Activated T-cell treated with anti-CD3 and anti-CD28 coated beads for 4 hours (primary cell): ENCODE measurements at places on chromosomes 11 and 22.
A peak's percentile ranks its signal among the peaks of the same experiment; 100 is the strongest.

DNA sequence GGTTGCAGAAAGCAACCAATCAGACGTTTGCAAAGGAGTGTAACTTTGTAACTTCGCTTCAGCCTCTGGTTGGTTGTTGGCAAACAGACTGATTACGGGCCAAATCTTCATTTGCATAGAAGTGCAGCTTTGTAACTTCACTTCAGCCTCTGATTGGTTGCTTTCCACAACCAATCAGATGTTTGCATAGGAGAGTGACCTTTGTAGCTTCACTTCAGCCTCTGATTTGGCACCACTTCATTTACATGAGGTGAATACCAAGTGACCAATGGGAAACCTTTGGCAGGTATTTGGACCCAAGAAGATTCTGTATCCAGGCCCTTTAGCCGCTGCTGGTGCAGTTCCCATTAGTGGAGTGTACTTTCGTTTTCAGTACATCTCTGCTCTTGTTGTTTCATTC is 16.0 kb downstream of the USP47 start:
- DNase-seq, result no peak

GRCh38 chr11:40178470-40178869 is 1281.0 kb downstream of the LRRC4C start:
- no peak for DNase-seq

DNA sequence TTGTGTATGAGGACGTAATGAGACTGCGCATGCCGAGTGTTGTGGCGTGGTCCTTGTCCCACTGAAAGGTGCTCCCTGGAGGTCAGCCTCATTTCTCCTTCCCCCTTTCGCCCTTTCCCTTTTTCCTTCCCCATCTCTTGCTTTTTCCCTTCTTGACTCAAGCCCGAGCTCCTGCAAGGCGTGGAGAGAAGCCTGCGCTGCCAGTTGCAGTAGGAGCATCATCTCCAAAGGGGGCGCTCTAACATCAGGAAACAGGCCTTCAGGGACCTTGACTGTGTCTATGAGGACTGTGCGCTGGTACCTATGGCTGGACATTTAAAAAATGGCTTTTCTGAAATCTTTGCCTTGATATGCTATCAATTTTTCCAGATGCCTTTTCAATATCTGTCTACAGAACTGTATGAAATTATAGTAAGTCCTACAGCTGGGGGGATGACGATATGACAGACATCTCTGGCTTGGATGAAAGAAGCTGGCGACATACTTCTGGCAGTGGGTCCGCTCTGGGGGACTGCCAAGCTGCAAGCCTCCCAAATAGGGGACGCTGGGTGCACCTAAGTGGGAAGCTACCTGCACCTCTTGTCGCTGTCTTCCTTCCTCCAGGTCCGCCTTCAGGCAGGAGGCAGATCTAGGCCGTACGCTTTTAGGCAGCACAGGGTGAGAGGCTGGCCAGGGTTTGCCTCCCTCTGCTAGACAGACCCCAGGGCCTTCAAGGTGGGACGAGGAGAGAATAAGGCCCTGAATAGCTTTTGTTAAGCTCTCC is 96.5 kb downstream of the NXPE2 start:
- no peak for DNase-seq

DNA sequence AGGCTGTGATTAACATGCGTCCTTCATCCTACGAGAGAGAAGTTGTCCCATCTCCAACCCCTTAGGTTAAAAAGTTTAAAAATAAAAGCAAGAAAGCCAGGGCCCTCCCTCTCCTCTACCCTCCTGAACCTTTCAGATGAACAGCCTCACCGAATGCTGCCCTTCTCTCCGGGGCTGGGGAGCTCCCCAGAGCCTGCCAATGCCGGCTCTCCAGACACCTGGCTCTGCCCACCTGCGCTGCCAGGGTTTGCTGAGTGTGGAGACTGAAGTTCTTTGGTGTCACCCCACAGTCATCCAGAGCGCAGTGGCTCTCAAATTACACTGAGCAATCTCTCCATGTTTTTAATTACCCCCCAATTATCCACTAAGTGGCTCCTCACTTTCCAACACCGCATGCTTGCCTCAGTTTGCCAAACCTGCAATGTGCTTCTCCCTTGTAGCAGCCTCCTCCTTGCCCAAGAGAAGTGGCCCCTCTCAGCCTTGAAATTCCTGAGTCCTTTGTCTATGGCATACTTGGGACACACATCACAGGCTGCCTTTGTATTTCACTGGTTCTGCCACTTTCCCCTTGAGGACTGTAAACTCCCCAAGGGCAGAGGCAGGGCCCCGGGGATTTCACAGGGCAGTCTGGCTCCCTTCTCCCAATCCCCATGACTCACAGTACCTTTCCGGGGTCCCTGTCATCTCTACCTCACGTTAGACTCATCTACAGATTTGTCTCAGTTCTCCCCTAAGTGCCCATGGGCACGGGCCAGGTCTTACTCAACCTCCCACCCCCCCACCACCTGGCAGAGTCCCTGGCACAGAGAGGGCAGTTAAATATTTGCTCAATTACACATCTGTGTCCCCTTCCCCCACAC is 2.0 kb downstream of the MYH9 start:
- DNase-seq, result peak; percentile 67

GRCh38 chr22:19739911-19740449 is 16.6 kb downstream of the GP1BB start:
- no peak for DNase-seq

DNA sequence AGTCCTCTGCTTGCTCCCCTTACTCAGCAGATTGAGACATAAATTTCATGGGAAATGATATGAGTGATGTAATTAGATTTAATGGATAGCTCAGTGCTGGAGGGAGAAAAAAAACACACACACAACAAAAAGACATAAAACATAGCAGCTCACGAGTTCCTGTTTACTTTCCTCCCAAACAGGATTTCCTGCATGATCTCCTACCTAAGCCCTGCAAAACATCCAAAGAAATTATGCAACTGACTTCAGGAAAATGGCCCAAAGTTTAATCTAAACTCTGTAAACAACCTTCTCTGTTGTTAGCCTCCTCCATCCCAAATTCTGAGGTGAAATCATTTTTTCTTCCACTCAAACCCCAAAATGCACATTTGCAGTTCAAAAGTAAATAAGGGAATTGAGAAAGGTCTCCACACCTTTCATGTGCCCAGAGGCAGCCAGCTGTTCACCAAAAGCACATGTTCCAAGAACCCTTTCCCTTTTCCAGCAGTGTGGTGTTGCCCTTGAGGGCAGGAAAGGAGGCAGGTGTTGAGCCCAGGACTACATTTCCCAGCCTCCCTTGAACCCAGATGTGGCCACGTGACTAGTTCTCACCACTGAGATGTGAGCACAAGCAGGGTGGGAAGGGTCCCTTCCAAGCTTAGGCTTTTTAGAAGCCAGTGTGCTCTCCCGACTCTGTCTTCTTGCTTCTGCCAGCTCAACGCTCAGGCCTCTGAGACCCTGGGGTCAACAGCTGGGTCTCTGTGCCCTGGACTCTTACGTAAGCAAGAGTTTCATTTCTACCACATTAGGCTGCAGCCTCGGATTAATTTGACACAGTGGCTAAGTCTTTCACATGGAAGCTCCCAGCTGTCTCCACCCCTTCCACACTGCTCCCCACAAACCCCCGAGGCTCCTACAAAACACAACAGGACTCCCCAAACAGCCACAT is 301.2 kb downstream of the CTTN start:
- DNase-seq, result no peak

DNA sequence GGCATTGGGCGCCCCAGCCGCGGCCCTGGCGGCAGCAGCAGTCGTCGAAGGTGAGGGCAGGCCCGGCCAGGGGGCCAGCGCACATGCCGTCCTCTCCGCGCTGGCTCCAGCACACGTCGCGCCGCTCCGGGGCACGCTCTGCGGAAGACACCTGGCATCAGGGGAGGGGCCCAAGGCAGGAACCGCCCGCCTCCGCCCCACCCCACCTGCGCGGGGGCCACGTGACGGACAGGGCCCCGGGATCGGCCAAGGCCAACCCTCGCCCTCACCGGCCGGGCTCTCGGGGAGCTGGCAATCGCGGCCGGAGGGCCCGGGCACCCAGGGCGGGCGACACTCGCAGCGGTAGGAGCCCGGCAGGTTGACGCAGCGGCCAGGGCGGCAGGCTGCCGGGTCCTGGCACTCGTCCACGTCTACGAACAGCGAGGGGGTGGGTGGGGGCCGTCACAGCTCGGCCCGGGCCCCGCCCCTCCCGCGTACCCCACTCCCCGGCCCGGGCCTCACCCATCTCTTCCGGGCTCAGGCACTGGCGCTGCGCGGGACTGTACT is 14.9 kb downstream of the SCYL1 start:
- no peak for DNase-seq

- no peak for DNase-seq
Observed at GRCh38 chr22:36492109-36492508, 10.7 kb upstream of the TXN2 start.

DNA sequence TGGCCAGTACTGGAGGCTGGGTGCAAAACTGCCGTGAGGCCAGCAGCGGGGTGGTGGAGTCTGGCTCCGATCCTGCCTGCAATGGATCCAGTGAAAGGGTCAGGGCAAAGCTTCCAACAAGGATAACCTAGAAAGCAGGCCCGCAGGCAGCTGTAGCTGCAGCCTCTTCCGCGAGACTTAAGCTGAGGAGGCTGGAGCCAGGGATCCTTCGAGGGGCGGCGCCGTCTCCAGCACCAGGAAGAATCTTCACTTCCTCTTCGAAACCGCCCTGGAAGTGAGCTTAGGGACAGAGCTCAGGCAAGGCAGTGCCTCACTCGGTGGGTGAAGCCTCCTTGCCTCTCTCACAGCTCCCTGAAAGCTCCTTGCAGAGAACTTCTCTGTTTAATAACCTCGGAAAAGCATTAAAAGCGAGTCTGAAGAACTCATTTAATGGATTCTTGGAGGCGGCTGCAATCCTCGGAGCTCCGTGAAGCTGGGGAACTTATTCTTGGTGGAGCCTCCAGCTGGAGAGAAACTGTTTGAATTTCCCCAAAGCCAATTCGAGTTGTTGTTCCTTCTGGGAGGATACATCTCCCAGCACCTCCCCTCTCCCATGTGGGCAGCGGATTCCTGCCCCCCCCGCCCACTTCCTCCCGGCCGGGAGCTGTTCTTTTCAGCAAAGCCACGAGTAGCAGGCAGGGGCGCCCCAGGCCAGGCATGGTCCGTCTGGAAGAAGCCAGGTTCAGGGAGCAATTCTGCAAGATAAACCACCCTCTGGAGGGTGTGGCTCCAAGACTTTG is 169.9 kb downstream of the CTTN start:
- DNase-seq, result no peak

- DNase-seq, result no peak
Observed at GRCh38 chr11:96054870-96055705, 131.2 kb upstream of the MTMR2 start.

- DNase-seq, result no peak
Observed at GRCh38 chr22:40235308-40235707, 57.6 kb downstream of the TNRC6B start.

DNA sequence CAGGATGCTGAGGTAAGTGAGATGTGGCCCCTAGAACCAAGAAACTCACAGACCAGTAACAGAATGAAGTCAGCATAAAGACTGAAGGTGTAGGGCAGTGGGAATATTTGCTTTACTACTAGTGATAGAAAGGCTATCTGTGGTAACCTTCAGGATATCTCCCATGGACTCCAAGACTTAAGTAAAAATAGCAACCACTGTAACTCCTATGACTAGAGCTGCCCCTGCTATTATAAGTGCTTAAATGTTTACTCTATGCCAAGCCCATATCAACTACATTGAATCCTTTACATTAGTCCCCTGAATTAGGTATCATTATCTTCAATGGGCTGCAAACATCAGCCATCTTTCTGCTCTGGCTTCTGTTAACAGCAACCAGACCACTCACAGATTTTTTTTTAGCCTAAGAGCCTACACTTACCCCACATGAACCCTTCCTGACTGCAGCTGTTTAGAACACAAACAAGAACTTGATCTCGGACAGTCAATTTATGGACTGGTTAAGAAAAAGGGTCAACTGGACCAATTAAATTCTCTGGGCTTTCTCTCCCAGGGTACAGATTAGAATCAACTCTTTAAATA is 335.1 kb upstream of the API5 start:
- no peak for DNase-seq

DNA sequence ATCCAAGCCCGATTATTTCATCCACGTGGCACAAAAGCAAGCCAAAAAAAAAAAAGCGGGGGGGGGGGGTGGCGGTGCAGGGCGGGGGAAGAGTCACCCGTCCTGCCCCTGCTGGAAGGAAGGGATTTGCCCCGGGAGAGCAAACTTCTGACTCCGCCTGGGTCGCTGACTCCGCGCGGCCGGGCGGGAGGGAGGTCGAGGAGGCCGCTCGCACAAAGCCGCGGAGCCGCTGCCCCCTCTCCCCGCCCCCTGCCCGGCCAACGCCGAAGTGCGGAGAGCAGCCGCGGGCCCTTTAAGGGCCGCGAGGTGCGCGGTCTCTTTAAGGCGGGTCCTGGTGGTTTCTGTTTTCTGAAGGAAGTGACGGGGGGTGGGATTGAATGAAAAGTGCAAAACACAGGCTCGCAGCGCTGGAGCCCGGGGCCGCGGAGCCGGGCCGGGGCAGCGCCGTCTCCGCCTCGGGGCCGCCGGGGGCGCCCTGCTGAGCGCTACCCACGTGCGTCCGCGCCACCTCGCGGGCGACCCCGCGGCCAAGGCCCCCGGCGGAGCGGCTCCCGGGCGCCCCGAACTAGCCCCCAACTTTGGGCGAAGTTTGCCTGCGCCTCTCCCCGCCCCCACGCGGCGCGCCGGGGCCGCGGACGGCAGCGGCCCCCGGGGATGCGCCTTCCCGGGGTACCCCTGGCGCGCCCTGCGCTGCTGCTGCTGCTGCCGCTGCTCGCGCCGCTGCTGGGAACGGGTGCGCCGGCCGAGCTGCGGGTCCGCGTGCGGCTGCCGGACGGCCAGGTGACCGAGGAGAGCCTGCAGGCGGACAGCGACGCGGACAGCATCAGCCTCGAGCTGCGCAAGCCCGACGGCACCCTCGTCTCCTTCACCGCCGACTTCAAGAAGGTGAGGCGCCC is at the start of gene OAF:
OAF (plus strand) TSS at position 407 of the 896 bp plus-strand sequence; CDS start at position 655, 248 bp downstream.
- peak; percentile 27 for DNase-seq

GRCh38 chr11:1837171-1838076 is 1.4 kb upstream of the TNNI2 start:
- DNase-seq, result peak; percentile 72

- DNase-seq, result no peak
Observed at GRCh38 chr11:128391811-128392210, 195.5 kb downstream of the ETS1 start.

DNA sequence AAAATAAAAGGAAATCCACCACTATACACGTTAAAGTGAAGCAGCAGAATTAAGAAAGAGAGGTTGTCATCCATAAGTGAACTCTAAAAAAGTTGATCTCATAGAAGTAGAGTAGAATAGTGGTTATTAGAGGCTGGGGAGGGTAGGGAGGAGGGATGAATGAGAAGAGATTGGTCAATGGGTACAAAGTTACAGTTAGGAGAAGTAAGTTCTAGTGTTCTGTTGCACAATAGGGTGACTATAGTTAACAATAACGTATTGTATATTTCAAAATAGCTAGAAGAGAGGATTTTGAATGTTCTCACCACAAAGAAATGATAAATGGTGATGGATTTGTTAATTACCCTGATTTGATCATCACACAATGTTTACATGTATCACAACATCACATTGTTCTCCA is 72.0 kb downstream of the CD82 start:
- no peak for DNase-seq

DNA sequence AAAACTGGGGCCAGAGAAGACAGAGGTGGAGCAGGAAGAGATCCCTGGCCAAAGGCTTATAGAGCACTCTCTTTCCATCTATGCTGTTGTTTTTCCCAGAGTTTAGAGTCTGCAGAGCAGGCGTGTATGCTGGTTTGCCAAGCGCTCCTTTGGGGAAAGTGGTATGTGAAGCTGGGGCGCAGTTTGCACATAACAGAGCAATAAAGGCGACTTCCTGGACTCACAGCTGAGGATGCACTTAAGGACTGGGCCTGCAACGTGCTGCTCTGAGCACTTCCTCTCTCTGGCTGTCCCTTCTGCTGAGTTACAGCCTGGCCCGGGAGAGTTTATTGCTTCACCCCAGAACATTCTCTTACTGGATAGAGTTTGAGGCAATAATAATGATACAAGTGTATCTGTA is 41.7 kb downstream of the THAP12 start:
- no peak for DNase-seq
